Natural killer cell treated with Interleukin-12 subunit alpha and Interleukin-12 subunit beta and Interleukin-15 and Interleukin-18, amount 100 ng/mL, for 72 hours (primary cell): ENCODE measurements at places on chromosomes 1 and 21. TPM values are rescaled to one million over a fixed set of nuclear protein-coding genes. Genes with fewer than 3 reads are reported as not detected.
A peak's percentile ranks its signal among the peaks of the same experiment; 100 is the strongest.

DNA sequence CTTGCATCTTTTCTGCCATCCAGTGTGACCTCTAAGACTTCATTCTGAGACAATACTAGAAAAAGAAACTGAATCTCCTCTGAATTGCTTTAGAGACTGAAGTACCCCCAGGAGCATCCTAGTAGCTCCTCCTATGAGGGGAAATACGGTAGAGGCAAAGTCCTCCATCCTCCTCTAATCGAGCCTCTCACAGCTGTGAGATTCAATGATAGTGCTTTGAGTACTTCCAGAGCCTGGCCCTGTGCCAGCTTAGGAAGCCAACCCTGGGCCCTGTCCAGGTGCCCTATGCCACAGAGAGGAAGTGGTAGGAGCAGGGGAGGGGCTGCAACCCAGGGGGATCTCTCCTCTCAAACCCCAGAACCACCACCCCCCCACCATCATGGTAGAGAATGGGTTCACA, 10.7 kb downstream of the RORC start:
- no peaks in the 10 kb centered on the region for H3K36me3 ChIP-seq
- no peak for DNase-seq
- H3K4me3 ChIP-seq = no peak overlapping the region
- no peak overlapping the region for H3K27ac ChIP-seq

- H3K27me3 ChIP-seq = no peaks in the 10 kb centered on the region
- no peaks in the 10 kb centered on the region for H3K36me3 ChIP-seq
- DNase-seq = no peak
- H3K4me3 ChIP-seq = no peak overlapping the region
- H3K27ac ChIP-seq = no peak overlapping the region
Observed at GRCh38 chr1:230851291-230851691, 17.0 kb downstream of the C1orf198 start.

DNA sequence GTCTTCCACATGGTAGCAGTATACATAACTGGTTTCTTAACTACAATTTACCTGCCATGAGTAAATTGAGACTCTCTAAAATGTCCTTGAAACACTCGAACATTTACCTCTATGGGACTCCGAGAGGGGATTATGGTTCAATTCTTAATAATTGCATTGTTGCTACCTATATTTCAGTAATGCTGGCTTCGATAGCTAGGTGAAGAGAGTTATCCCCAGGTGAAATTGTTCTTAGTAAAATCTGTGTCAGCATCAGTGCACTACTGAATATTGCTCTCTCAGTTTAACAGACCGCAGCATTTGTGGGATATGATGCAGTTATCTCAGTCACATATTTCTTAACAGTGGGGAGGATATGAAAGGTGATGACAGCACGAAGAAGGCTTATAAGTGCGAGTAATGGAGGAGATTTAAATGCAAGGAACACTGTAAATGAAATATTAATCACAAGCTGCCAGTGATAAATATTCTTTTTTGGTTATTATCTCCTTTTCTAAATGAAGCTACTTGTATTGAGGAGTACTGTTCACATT, 801.9 kb downstream of the BRINP3 start:
- H3K36me3 ChIP-seq = no peaks in the 10 kb centered on the region
- H3K27me3 ChIP-seq = no peaks in the 10 kb centered on the region
- no peak for DNase-seq
- H3K4me1 ChIP-seq = no peaks in the 10 kb centered on the region
- H3K27ac ChIP-seq = no peak overlapping the region

GRCh38 chr1:221972276-221973235, 230.7 kb upstream of the DUSP10 start:
- DNase-seq = no peak
- H3K27ac ChIP-seq = no peak overlapping the region
- no peaks in the 10 kb centered on the region for H3K36me3 ChIP-seq
- no peaks in the 10 kb centered on the region for H3K27me3 ChIP-seq
- H3K4me1 ChIP-seq = no peaks in the 10 kb centered on the region

DNA sequence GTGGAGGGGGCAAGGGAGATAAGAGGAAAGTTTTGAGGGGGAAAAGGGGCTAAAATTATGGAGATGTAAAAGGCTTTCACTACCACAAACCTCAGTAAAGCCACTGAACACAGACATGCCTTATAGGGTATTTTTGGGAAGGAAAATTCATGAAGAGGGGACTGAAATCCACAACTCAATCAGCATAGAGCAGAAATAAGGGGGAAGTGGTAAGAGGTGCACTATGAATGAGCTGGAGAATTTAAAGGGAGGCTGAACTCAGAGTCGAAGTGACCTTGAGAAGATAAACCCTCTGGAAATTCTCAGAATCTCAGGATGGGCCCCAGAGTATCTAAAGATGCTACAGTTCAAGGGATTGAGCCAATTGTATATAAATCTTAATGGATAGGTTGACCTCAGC, 15.3 kb downstream of the RHEX start:
- H3K36me3 ChIP-seq = no peaks in the 10 kb centered on the region
- DNase-seq = no peak
- H3K4me3 ChIP-seq = no peak overlapping the region
- H3K27me3 ChIP-seq = peaks cover 14% of the 10 kb centered on the region
- H3K27ac ChIP-seq = no peak overlapping the region

DNA sequence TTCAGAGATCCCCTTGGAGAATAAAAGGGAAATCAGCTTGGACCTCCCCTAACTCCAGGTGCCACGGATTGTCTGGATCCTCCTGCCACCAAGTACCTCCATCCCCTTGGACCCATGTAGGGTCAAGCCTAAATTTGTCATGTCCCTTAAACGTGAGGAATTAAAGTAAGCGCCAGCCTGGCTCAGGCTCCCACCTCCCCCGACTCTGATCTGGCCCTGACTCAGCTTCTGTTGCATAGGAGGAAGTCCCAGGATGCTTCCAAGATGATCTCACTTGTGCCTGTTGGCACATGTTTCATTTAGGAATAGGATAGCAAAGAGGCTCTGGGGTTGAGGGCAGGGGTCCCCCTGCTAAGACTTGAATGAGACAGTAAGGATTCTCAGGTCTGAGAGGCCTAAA, 231.9 kb upstream of the JUN start:
- no peak for DNase-seq
- H3K27me3 ChIP-seq = no peaks in the 10 kb centered on the region
- peaks cover 4% of the 10 kb centered on the region for H3K36me3 ChIP-seq
- H3K4me1 ChIP-seq = peaks cover 34% of the 10 kb centered on the region

DNA sequence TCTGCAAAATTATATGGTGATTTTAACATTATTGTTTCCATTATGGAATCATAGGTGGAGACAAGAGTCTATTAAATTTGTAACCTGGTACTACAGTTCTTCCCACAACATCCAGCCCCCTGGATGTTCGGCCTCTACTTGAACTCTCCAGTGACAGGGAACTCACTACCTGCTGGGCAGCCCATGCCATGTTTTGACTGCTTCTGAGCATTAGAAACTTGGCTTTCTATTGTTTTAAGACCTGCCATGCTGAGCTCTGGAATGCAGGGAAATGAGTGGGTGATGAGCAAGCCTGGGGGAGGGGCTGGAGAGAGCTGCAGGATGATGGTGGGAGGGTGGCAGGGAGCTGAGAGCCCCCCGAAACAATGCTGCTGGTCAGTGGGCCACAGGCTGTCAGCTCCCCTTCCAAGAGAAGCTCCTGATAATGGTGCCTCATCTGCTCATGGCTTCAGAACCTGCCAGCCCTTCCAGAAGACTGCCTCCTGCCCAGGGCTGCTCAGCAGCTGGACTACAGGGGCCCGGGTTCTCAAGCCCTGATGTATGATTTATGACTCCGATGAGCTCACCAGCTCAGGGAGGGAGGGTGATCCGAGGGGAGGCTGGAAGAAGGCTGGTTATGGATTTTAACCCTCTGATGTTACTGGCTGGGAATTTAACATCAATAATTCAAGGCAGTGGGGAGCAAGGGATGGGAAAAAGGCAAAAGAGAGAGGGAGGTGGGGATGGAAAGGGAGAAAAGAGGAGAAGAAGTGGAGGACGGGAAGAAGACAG, 205.0 kb downstream of the HIVEP3 start:
- no peak overlapping the region for H3K27ac ChIP-seq
- no peak for DNase-seq
- H3K27me3 ChIP-seq = no peaks in the 10 kb centered on the region
- peaks cover 23% of the 10 kb centered on the region for H3K4me1 ChIP-seq
- no peak overlapping the region for H3K4me3 ChIP-seq

- no peak for DNase-seq
- H3K4me3 ChIP-seq = no peak overlapping the region
- no peaks in the 10 kb centered on the region for H3K27me3 ChIP-seq
- H3K4me1 ChIP-seq = peaks cover 30% of the 10 kb centered on the region
- peak overlapping the region; percentile 22 for H3K27ac ChIP-seq
- peaks cover 5% of the 10 kb centered on the region for H3K36me3 ChIP-seq
Observed at GRCh38 chr21:46474382-46474781, 15.7 kb downstream of the DIP2A start.

DNA sequence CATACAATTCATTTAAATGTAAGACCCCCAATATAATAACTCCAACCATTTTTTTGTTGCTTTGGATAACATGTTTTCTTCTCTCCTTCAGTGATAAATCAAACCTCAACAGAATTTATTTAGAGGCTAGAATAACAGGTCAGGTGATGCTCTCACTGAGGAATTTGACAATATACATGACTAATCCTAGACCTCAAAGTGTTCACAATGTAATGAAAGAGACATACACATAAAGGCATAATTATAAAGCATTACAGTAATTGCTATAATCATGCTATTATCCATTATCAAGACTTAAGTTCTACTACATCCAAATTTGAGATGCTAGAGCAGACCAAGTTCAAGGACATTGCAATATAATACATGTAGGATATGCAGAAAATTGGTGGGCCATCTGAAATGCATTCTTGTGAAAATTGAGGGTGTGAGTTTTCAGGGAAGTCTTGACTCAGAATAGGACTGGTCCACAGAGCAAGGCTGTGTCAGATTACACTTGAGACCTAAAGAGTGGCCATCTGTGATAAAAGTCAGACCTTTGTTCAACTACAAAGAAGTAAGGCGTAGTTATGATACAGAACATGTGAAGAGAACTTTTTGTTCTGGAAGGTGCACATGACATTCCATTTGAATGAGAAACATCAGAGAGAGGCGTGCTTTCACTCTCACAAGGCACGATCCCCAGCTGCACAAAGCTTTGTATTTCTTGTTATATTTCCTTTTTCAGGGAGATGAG, 45.5 kb downstream of the UTP25 start:
- no peak for DNase-seq
- no peaks in the 10 kb centered on the region for H3K36me3 ChIP-seq
- no peak overlapping the region for H3K27ac ChIP-seq

DNA sequence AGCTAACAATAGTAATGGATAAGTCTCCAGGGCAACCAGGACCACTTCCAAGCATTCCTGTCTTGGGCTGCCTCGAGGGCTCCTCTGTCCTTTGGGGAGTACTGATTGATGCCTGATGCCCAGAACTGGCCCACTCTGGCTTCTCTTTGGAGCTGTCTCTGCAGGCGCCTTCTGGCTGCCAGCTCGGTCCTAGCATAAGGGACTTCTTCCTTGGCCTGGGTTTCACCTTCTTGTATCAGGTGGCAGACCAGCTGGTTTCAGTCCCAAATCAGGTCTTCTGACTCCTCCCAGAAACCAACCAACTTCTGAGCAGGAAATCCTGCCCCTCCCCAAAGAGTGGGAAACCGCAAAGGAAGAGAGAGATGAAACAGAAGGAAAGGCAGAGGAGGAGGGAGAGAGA, 10.6 kb downstream of the G0S2 start:
- H3K27me3 ChIP-seq = no peaks in the 10 kb centered on the region
- DNase-seq = no peak
- H3K27ac ChIP-seq = peak overlapping the region; percentile 10
- peaks cover 12% of the 10 kb centered on the region for H3K4me1 ChIP-seq

The GUCA2A gene
- not detected for total RNA-seq

The RUNX1 gene
- 121 TPM for total RNA-seq
